T-helper 17 cell (primary cell): ENCODE measurements at places on chromosomes 1 and 21.

DNA sequence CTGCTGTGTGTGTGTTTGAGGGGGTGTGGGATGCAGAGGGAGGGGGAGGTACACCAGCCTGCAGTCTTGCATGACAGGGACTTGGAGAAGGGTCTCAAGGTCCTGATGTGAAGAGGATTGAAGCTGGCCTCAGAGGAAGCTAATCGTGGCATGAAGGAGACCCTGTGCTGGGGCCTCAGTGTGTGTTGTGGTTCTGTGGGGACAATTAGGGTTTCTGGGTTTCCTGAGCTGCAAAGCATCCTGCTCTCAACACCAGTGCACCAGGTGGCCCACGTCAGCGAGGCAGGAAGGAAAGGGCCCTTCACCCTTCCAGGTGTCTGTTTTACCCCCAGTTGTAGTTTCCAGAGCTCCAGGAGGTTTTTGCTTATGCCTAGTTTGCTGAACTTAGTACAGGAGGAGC, 52.8 kb downstream of the TENT5C start:
- peak; percentile 67 for DNase-seq

GRCh38 chr1:170959385-170959784, 24.1 kb downstream of the MROH9 start:
- no peak for DNase-seq

DNA sequence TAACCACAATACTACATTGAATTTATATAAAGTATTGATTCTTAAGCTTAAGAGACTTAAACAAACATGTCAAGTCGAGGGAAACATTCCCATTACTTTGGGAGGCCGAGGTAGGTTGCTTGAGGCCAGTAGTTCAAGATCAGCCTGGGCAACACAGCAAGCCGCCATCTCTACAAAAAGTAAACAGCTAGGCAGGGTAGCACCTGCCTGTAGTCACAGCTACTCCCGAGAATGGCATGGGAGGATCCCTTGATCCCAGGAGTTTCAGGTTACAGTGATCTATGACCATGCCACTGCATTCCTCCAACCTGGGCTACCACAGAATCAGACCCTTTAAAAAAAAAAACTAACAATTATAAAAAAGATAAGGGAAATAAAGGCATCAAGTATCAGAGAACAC, 50.4 kb downstream of the EIF4G3 start:
- DNase-seq, result no peak

DNA sequence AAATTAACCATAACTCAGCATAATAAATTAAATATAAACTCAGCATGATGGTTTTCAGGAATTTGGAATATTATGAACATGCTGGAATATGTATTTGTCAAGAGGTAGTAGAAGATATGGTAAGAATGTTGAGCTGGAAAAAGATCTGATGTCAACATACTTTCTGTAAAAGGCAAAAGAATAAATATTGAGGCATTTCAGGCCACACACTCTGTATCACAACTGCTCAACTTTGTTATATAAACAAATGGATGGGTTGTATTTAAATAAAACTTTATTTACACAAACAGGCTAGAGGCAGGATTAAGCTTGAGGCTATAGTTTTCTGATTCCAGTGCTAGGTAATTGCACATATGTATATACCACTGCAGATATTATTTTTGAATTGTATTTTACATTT, 1409.4 kb downstream of the MRPL39 start:
- no peak for DNase-seq

DNA sequence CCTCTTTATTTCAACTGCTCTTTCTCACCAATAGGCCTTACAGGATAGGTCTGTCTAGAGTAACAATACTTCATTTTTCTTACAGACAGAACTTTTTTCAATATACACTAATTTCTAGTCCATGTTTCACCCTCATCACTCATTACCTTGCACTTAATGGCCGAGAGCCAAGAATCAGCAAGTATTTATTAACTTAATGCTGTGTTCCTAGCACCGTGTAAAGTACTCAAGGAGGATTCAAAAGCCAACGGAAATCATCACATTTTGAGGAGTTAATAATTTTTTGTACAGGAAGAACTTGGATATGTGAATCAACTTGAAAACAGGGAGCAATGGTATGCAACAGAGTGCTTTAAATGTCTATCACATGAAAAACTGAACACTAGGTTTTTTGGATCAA, 102.0 kb downstream of the PTPN14 start:
- no peak for DNase-seq

DNA sequence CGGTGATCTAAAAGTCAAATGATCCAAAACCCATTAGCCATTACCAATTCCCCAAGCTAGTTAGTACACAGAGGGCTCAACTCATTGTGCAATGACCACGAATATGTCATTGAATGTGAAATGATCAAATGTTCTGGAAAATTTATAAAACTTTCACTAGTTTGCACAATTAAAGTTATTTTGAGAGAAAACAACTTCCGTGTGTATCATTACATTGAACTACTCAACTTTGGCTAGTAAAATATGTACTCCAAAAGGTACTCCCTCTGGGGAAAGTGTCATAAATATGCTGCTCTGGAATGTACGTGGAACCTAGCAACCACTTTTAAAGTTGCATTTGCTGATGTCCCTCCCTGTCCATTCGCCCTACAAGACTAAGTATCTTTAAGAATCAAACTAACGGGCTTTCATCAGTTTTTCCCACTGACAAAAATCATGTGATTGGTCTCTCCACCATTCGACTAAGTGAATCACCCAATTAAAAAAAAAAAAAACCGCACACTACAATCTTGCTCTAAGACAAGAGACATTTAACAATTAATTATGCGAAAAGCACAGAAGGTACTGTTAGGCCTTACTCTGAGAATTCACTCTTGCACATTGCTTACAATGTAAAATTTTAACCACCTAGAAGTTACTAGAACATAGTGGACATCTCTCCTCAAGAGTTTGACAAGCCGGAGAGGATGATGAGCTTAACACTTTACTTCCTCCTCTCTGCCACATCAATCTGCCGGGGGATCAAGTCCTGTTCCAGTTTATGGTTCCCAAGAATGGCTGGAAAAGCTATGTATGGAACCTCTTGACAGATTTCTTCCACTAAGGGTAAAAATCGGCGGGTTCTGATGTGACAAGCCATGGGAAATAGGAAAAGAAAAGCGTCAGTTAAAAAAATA, 1.2 kb downstream of the ACBD3 start:
- DNase-seq, result no peak

DNA sequence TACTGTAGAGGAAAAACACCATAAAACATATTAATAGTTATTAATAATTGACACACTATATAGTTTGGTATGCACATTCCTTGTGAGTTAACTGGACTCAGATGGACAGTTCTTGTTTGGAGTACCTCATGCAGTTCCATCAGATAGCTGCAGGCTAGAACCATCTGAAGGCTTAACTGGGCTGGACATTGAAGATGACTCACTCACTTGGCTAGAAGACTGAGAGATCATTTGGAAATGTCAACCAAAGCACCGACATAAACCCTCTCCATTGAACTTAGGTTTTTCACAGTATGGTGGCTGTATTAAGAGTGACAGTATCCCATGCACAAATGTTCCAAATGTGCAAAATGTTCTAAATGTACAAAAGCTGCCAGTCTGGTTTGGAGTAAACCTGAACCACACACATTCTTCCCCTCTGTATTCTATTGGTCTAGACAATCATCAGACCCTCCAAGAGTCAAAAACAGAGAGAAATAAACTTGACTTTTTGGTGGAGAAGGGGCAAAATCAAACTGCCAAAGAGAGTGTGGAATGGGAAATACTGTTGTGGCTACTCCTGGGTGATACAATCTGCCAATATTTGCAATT, 708.4 kb downstream of the KCNT2 start:
- DNase-seq, result no peak

DNA sequence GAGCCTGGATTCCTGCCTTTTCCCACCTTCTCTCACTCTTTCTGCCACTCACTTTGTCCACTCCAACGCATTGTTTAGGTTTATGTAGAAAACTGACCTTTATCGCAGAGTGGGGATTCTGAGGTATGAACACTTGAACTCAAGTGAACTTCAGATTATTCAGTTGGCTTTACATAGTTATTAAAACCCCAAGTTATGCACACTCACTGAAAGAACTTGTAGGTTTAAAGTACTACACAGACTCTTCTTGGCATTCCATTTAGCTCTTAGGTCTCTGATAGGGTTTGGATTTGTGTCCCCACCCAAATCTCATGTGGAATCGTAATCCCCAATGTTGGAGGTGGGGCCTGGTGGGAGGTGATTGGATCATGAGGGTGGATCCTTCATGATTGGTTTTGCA, 39.9 kb downstream of the RTCA start:
- DNase-seq, result no peak

- no peak for DNase-seq
Observed at GRCh38 chr1:203720242-203720641, 44.7 kb upstream of the LAX1 start.

GRCh38 chr1:203151362-203152157, 24.0 kb downstream of the ADORA1 start:
- no peak for DNase-seq

GRCh38 chr1:35120458-35121133, 41.4 kb downstream of the ZMYM1 start:
- DNase-seq, result no peak

DNA sequence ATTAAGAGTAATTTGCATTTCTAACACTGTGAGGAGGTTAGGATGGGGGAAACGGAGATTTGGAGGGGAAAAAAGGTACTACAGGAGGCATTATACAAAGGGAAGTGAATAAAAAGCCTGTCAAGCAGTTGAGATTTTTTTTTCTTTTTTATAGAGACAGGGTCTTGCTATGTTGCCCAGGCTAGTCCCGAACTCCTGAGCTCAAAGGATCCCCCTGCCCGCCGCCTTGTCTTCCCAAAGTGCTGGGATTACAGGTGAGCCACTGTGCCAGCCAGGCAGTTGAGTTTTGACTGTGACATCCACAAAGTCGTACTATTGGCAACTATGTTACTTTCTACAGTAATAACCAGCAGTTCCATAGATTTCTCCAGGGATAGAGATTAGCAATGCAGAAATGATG, 2.6 kb downstream of the CLCC1 start:
- DNase-seq, result no peak

DNA sequence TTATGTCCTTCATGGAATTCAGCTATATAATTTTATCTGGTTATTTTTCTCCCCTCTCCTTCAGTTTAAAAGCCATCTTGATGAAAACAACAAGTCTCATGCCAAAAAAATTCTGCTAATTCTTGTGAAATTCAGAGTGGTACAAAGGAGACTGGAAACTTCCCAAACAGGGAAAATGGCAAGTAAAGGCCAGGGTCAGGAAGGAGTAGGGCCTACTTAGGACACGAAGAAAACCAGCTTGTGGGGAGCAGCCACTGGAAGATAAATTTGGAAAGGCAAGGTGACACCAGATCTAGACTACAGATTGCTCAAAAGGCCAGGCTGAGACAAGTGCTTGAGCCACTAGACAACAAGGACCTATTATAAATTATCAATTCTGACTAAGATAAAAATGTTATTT, 6.4 kb downstream of the TSTD1 start:
- no peak for DNase-seq

DNA sequence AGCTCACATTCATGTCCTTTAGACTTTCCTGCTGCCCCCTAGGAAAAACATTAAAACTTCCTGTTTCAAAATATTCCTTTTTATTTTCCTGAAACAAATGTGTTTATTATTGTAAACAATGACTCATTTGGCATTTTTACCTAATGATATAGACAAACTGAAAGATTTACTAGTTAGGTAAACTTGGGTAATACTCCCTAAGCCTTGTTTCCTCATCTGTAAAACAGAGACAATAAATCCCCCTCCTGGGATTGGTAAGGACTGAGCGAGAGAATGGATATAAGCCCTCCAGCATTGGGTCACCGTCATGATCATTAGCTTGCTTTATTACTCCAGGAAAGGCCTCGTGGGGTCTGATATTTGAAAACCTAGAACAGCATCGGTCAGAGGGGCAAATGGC, 59.8 kb downstream of the LPAR3 start:
- no peak for DNase-seq

- DNase-seq, result no peak
Observed at GRCh38 chr1:79969886-79970285, 963.4 kb upstream of the ADGRL4 start.

DNA sequence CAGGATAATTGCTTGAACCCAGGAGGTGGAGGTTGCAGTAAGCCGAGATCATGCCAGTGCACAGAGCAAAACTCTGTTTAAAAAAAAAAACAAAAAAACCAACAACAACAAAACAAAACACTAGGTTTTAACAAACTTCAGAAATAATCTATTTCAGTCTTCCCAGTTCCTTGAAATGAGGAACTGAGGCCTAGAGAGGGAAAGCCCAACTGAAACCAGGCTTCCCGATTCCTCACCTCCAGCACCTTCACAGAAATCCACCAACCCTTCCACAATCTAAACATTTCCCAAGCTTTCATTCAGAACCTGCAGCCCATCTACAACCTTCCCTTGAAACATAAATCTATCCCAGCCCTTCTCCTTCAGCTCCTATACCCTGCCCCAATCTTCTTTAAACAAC, 612 bp upstream of the CD52 start:
- DNase-seq, result no peak

DNA sequence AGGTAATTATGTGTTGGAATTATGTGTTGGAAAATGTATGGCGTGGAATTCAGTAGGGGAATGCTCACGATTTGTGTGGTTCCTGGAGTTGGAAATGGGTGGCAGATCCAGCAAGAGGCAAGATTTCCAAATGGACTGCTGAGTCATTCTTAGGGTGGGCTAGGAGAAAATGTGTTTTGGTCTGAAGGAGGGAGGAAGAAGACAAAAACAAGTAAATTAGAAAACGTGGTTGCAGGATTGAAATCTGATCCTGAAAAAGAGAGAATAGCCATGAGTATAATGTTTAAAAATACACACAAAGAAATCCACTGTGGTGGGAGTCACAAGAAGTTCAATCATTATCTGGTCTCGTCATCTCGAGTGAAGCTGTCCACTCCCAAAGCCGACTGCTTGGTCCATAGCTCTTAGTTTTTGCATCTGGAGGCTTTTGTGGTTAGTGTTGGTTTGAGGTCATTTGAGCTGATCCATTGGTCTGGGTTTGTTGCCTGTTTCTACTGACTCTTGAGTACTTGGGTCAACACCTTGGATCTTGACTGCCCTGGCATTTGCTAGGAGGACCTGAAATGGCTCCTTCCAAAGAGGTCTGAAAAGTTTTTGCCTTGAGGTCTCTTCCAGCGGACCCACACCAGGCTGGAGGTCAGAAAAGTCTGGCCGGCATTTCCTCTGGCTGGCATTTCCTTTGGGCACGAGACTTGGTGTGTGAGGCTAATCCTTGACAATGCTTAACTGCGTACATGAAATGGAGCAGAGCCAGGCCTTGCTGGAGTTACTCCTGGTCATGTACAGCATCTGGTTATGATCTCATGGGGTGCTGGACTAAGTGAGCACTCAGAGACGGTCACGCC, 9.2 kb downstream of the MX2 start:
- no peak for DNase-seq

GRCh38 chr1:206678490-206678889, 6.2 kb upstream of the MAPKAPK2 start:
- no peak for DNase-seq

GRCh38 chr21:36160850-36161178, 4.2 kb downstream of the DOP1B start:
- no peak for DNase-seq

DNA sequence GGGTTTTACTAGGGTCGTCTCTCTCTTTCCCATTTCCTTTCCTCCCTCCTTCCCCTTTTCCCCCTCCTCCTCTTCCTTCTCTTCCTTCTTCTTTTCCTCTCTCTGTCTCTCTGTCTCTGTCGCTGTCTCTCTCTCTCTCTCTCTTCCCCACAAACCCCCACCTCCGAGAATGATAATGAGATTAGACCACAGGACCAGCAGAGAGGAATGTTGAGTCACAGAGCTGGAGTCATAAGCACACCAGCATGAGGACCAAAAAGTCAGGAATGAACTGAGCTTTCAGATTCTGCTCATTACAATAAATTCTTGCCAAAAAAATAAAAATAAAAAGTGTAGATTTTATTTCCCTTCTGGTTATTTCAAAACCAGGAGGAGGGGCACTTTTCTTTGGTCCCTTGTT, 377.4 kb downstream of the LTN1 start:
- no peak for DNase-seq
